Left ventricle myocardium superior (tissue), 1 donor: ENCODE measurements at places on chromosomes 1 and 21.
A peak's percentile ranks its signal among the peaks of the same experiment; 100 is the strongest.

GRCh38 chr21:46604329-46604974, 430 bp downstream of the S100B start:
- no peak for DNase-seq

DNA sequence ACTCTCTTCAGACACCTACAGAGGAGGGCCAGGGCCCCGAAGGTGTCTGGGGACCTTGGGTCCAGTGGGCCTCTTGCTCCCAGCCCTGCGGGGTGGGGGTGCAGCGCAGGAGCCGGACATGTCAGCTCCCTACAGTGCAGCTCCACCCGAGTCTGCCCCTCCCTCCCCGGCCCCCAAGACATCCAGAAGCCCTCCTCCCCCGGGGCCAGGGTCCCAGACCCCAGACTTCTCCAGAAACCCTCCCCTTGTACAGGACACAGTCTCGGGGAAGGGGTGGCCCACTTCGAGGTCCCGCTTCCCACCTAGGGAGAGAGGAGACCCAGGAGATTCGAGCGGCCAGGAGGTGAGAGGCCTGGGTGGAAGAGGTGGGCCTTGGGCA, 3.7 kb downstream of the ADAMTSL4 start:
- DNase-seq, result no peak

- DNase-seq, result no peak
These were observed 191.9 kb downstream of the RRAGC start for GRCh38 chr1:38667626-38668025.

- DNase-seq, result no peak
These were observed 13.1 kb downstream of the ACTN2 start for GRCh38 chr1:236699366-236699765.

- no peak for DNase-seq
These were observed 2.4 kb upstream of the CSMD2 start for GRCh38 chr1:34167389-34167788.

- no peak for DNase-seq
These were observed 2.4 kb downstream of the NTPCR start for GRCh38 chr1:232952514-232953499.

GRCh38 chr1:154863315-154864174, 6.5 kb downstream of the KCNN3 start:
- peak; percentile 54 for DNase-seq

DNA sequence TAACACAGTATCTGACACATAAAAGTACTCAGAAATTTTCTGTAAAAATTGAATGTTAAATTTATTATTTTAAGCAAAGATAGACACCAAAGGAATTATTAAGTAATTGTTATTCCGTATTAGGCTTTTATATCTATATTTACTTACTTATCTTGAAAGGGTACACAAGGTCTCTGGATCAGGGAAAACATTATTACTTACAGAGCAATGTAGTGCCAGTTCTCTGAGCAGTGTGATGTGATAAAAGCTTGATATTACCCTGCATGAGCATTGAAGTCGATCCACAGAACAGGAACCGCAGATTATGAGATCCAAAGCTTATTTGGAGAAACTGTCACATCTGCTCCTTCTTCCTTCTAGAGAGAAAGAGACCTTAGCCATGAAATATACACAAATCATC, 637.9 kb upstream of the RGS18 start:
- DNase-seq, result no peak

DNA sequence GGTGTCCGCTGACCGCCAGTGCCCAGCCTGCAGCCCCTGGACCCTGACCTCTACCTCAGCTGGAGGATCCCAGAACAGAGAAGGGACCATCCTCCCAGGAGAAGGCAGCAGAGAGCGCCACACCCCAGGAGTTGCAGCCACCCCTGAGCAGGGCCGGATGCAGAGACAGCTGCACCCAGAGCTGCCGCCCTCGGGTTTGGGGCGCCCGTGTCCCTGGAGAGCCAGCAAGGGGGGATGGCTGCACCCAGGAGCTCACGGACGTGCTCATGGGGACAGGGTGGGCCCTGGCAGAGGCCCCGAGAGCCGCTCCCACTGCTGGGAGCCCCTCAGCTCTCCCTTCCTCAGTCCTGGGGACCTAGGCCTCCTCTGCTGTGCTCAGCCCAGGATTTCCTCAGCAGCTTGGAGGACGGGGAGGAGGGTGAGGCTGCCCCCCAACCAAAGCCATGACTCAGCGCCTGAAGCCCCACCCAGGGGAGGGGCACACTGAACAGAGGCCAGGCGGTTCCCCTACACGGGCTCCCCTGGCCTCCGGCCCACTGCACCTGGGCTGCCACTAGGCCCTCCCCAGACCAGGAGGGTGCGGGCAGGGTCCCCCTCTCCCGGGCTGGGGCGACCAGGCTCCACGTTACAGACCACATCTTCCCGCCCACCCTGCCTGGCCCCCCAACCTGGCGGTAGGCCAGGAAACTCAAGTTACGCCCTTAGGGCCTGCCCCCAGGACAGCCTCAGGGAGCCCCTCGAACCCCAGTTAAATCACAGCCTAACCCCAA, 2.2 kb downstream of the ACAP3 start:
- DNase-seq, result peak; percentile 83

DNA sequence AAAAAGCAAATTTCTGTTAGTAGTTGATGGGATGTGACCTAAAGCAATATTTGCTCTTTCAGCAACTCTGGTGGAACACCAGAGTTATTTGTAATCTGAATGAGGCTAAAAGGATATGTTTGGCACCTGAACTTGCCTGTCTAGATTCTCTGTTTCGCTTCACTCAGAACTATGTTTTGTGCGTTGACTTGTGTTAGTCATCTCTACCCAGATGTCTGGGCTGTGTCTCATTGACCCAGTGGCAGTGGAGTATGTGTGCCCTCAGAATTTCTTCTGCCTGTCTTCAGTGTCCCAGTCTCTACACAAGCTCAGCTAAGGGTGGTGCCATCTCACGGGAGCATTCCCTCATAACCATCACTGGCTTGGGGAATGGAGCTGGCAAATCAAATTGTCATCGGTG, 13.9 kb downstream of the KCNK1 start:
- no peak for DNase-seq

DNA sequence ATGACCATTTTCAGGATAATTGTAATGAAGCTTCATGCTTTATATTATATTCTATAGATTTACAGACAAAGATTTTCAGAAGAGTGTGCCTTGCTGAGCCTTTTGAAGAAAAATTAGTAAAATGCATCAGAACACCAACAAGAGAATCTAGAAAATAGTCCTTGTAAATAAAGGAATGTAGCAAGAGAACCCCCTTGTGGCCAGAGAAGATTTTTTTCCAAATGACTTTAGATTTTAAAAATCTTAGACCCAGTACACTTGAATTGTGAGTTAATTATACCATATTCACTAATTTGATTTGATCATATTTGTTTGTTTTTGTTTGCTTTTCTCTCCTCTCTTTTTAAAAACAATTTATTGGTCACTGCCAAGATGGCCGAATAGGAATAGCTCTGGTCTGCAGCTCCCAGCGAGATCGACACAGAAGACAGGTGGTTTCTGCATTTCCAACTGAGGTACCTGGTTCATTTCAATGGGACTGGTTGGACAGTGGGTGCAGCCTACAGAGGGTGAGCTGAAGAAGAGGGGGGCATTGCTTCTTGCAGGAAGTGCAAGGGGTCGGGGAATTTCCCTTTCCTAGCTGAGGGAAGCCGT, 12.8 kb upstream of the IFI44L start:
- DNase-seq, result no peak
